ENCODE measurements at places on chromosomes 1 and 21. TPM values are rescaled to one million over a fixed set of nuclear protein-coding genes. Genes with fewer than 3 reads are reported as not detected.

Gene NTRK1
- total RNA-seq, result not detected

Gene CHAF1B
- total RNA-seq, result 0.89 TPM

Gene UBIAD1
- 3.0 TPM for total RNA-seq

Gene PRR9
- not detected for total RNA-seq

Gene TTLL7
- total RNA-seq, result 38.6 TPM

Gene LAMC2
- total RNA-seq, result 594 TPM

Gene CR1L
- total RNA-seq, result not detected

Gene ATP1A4
- total RNA-seq, result not detected

Gene CHRM3
- 2.8 TPM for total RNA-seq

Gene NBPF8
- 13.1 TPM for total RNA-seq

Gene NBPF6
- total RNA-seq, result not detected

Gene LCE1C
- not detected for total RNA-seq

Gene LINGO4
- not detected for total RNA-seq

Gene NPPB
- 19.7 TPM for total RNA-seq

Gene SCP2
- total RNA-seq, result 164 TPM

Gene NCF2
- not detected for total RNA-seq

Gene LCE2B
- not detected for total RNA-seq

Gene DNAI4
- 5.6 TPM for total RNA-seq

Gene OR2T6
- not detected for total RNA-seq

Gene ATAD3B
- total RNA-seq, result 13.7 TPM
